ENCODE measurements at places on chromosomes 12 and 14. TPM values are rescaled to one million over a fixed set of nuclear protein-coding genes. Genes with fewer than 3 reads are reported as not detected.

TTLL5 gene
- 22.3 TPM for total RNA-seq

RHOF gene
- total RNA-seq, result 2.5 TPM

PSMD9 gene
- 71.4 TPM for total RNA-seq

MRPS35 gene
- total RNA-seq, result 27.6 TPM

DNA sequence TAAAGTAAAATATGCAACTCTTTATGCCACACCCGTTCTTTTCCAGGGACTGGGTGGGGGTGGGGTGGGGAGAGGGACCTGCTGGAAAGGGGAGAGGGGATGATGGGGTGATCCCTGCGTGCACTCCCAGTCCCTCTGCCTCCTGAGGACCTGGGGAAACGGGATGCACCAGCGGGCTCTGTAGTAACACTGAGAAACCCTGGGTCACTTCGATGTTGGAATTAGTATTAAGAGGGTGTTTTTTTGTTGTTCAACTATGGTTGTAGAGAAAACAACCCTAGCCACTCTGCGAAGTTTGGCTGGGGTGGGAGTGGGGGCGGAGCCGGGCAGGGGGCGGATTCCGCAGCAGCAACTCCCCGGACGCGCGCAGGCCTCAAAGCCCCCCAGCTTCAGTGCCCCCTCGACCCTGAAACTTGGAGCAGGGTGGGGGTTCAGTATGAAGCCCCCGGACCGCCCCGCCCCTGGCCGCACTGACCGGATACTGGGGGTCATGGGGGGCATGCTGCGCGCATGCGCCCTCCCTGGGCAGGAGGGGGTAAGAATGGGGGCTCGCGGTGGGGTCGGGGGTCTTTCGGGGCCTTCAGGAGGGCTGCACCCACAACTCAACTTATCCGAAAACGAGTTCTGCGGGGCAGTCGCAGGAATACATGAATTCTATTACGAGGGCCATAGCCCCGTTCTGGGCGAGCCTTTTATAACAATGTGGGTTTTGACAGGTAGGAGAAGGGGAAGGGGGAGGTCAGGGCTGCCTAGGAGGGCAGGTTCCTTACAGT lies 1.3 kb upstream of the ARHGEF25 start:
- DNase-seq, result no peak

DNA sequence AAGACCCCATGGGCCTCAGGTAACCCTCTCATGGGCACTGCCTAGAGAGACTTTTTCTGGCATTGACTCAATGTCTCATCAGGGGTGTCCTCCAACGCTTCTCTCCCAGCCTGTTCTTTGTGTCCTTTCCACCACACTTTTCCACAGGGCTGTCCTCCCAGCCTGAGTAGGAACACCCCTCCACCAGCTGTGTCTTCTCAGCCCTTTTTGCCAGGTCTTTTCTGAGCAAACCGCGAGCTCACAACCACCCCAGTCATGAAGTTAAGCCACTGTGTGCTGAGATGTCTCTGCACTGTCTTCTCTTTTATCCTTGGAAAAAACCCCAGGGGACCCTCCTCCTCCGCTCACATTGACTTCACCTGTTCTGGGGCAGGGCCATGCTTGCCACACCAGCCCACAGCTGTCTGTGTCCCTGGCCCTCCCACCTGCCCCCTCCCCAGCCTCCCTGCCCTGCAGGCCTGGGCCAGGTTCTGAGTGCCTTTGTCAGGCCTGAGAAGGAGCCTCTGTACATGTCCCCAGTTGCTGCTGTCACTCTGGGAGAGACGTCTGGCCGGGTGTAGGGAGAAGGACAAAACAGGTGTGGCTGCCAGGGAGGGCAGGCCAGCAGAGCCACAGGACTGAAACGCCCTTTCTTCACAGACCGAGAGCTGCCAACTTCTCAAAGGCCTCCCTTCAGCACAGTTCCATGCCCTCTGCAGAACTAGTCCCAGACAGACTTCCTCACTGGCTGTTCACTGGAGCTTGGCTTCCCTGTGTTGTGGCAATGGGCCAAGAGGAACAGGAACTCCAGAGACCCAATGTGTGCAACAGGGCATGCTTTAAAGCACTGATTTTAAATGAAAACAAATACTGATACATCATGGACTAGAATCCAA lies 50.5 kb upstream of the PNMA1 start:
- DNase-seq, result peak; percentile 84

- no peak for DNase-seq
Measured at GRCh38 chr12:64669270-64669842, 59.1 kb downstream of the RASSF3 start.

DNA sequence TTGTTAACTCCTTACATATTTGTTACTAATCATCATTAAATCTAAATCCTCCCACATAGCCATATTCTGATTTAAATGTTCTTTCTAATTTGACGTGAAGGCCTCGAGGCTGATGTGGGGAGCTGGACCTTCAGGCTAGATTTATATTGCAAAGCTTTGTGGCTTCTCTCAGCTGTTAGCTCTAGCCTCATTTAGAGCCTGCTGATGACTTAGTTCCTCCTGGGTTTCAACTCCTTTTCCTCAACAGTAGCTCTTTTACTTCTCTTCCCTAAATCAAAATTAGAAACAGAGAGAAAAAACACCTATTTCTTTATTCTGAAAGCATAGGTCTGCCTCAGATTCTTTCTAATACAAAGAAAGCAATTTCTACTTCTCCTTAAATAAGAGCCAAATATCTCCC lies 477.5 kb upstream of the CCDC196 start:
- no peak for DNase-seq

- DNase-seq, result no peak
Measured at GRCh38 chr12:117724543-117724942, 244.2 kb downstream of the KSR2 start.

- DNase-seq, result no peak
Measured at GRCh38 chr14:105935384-105935783, 409.0 kb downstream of the TMEM121 start.

DNA sequence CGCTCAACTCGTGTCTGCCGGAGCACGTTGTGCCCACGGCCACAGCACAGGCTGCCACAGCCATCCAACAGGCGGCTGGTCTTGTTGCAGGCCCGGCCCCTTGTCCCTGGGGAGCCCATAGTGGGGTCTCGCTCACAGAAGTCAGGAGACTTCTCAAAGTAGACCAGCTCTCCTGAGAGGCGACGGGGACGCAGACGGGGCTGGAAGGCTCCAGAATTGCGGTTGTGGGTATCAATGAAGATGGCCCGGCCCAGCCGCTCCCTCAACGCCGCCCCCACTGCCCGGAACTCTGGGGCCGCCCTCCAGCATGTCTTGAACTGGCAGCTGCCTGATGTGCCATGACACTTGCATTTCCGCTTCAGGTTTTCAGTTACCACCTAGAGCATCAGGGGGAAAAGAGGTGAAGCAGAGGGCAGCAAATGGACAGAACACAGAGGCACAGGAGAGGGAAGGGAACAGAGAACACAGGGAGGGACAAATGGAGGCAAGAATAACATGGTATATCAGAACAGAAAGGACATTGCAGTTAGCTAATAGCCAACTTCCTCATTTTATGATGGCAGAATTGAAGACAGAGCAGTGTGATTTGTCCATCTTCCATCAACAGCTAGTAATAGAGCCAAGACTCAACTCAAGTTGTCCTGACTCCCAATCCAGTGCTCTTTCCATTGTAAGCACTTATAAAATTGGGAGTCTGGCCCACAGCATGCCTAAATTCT lies 5.2 kb downstream of the WNT10B start:
- no peak for DNase-seq

DNA sequence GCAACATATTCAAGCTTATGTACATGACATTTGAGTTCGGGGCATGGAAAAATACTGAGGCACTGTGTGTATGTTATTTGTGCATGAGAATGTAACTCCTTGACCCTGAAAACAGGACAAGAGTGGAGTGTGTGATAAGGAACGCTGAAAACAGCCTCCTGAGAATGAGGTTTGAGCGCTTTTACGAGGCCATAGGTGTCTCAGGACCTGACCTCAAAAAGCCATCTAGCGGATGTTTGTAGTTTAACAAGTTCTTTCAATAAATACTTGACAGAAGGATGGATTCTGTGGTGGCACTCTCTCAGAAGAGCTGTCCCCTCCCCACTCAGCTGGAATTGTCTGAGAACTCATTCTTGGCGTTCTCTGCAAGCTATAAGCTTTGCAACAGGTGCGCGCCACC lies 350.5 kb upstream of the TMTC1 start:
- peak; percentile 7 for DNase-seq

GRCh38 chr12:121170611-121171260 lies 38.1 kb downstream of the P2RX7 start:
- DNase-seq, result peak; percentile 90

DNA sequence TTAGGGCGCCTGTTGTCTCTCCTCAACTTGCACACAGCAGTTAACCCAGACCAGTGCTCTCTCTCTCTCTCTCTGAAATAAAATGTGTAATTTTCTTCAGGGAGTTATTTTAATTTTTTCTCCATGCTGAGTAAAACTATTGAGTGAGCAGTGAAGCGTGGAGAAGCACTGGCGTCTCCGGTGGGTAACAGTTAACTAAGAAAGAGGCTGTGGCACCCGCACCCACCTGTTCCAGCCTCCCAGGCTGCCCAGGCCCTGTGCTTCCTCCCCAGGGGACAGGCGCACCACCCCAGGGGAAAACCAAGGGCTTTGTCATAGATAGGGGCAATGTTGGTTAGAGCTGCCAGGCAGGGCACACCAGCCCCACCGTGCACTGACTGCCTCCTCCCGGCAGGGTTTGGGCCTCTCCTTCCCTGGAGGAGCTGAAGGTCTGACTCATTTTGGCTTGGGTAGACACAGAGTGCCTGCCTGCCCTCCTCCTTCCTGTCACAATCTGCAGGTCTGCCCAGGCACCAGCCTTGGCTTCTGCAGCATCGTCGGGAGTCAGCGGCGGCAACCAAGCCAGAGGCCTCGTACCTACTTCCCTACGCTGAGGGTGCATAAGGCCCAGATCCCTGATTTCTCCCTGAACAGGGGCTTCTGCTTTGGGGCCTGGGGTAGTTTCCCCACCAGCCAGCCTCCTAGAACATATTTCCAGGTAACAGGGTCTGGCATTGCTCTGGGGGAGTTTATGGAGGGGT lies 3.9 kb downstream of the HOXC5 start:
- DNase-seq, result no peak

Measured in dermis microvascular lymphatic vessel endothelial cell (primary cell).